ENCODE measurements at places on chromosomes 13 and 19. TPM values are rescaled to one million over a fixed set of nuclear protein-coding genes. Genes with fewer than 3 reads are reported as not detected.
A peak's percentile ranks its signal among the peaks of the same experiment; 100 is the strongest.

DNA sequence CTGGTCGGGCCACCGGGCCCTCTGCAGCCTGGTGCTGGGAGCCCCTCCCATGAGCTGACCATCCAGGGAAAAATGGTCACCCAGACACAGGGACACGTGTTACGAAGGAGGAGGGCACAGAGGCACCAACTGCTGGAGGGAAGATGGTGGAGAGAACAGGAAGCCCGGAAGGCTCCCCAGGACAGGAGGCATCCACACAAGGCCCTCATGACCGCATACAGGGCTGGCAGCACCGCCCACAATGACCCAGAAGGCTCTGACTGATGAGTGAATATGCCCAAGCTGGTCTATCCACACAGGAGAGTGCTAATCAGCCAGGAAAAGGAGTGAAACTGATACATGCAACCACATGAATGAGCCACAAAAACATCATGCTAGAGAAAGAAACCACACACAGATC, 14.0 kb upstream of the TMEM86B start:
- DNase-seq: no peak

DNA sequence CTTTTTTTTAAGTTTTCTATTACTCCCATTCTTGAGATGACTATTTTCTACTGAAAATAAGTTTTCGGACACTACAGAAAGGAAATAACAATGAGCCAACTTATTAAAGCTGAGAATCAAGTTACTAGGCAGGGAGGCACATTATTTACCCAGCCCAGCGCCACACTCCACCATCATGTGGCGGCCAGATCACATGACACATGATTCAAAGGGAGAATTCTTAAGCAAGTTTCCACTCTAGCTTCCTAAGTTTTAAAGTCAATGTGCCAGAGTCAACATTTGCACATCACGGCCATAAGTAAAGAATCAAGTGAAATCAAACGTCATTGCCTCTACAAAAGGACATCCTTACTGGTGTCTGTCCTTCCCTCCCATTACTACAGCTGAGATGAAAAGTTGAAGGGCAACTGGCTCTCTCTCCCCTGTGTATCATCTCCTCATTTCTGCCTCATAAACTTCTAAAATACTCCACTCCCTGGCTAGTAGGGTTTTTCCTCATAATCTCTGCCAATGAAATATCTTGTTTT, 81.7 kb downstream of the KLF12 start:
- no peak for DNase-seq

- DNase-seq: peak; percentile 98
Observed at GRCh38 chr19:11380653-11381537, 3.2 kb downstream of the EPOR start.

DNA sequence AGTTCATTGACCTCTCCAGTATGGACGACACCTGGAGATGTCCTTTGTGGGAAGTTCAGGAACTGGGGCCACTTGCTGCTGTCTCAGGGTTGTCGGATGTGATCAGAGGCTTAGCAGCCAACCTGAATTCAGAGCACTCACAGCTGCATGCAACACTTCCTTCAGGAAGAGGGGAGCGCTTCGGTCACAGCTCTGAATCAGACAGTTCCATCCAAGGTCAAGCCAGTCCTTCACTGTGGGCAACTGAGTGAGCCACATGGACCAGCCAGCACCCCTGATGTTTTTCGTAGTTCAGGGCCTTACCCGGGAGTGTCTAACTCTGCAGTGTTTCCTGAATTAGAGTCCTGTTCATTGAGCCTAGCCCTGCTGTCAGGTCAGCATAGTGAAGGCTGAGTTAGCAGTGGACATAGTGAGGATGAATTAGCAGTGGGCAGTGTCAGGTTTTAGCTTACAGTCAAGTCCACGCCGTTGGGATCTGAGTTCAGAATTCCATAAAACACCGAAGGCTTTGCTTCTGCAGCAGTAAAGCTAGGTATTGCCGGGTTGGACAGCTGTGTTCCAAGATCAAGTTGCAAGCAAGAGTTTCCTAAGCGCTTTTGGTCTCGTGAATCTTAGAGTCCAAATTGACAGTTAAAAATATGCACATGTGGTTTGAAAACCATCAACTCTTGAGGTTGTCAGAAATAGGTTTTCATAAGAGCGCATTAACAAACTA, 5.1 kb downstream of the ZNF555 start:
- no peak for DNase-seq

- DNase-seq: no peak
Observed at GRCh38 chr13:72696579-72696978, 30.9 kb downstream of the MZT1 start.

KRI1 gene
- total RNA-seq: 21.6 TPM

- DNase-seq: no peak
Observed at GRCh38 chr13:33730619-33731018, 87.3 kb upstream of the RFC3 start.

CYP2F1 gene
- total RNA-seq: 0.30 TPM

DNA sequence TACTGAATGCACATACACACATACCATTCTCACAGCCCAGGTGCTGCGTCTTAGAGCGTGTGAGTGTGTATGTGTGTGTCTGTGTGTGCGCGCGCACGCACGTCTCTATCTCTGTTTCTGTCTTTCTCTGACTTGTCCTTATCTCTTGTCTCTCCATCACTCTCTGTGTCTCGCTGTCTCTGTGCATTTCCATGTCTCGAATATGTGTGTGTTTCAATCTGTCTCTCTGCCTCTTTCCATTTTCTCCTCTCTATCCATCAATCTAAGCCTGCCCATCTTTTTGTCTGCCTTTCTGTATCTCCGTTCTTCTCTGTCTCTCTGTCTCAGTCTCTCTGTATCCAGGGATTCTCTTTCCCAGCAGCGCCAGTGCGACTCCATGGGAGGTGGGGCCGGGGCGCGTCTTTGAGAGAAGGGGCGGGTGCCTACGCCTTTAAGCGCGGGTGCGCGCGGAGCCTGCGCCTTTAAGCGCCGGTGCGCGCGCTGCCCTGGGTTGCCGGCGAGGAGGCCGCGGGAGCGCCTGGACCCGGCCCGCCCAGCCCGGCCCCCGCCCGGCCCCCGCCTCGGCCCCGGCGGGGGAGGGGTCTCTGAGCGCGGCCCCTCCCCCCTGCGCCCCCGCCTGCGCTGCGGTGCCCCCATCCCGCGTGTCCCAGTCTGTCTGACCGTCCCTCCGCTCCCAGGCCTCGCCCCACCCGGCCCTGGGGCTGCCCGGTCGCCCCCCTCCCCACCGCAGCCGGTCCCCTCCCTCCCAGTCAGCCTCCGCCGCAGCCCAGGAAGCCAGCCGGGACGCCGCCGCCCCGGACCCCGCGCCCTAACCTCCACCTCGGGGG, at the start of gene LRFN3:
Gene LRFN3 (plus strand): TSS at position 464 of the 827 bp plus-strand sequence. CDS start 3,052 bp downstream, outside the sequence.
- DNase-seq: peak; percentile 95

DNA sequence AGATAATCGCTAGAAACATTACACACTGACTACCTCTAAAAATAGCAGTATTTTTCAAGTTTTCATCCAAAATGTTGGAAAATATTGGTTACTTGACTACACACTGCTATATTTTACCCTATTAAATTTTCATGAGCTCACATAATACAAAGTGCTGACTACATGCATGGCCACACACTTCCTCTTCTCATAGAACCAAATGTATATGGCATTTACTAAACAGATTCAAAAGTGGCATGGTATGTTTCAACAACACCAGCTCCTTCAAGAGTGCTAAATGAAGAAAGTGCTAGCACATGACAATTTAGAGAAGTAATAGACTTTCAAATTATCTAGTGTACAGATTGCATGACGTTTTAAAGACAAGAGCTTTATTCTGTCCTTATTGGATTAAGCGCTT, 780.4 kb upstream of the SLITRK6 start:
- DNase-seq: no peak

CCDC70 gene
- total RNA-seq: not detected

- no peak for DNase-seq
Observed at GRCh38 chr13:112960706-112961105, 8.3 kb upstream of the MCF2L start.

PSG7 gene
- not detected for total RNA-seq

- DNase-seq: peak; percentile 67
Observed at GRCh38 chr19:7497292-7497691, 8.5 kb upstream of the PEX11G start.
